ENCODE measurements at places on chromosomes 12 and 14.

DNA sequence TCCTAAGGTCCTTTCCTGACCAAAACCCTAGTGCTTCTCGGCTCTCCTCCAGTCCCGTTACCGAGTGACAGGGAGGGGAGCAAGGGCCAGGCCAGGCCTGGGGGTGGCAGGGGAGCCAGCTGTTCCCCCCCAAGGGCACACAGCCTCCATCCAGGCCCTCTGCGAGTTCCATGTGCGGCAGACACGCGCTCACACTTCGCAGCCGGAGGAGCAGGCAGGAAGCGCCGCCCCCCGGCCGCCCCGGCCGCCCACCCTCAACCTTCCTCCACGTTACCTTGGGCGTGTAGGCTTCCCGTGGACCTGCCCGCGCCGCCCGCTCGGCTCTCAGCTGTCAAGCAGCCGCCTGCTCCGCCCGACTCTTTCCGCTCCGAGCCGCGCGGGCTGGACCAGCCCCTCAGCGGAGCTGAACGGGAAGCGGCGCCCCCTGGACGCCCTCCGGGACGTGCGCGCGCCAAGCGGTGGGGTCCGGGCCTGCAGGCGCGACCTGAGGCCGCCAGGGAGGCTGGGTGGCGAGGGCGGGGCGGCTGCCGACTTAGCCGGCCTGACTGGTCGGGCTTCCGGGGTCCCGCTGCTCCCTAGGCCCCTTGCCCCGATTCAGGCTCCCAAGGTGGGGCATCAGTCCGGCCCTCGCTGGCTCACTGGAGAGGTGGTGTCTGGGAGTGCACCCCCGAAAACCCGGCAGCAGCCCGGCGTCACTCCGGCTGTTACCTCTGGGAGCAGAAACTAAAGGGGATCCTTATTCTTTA lies at the start of gene CRACR2A:
Gene CRACR2A (minus strand): TSS at position 369 of the 746 bp plus-strand sequence. CDS start 56,110 bp downstream, outside the sequence.
- DNase-seq: peak; percentile 88

DNA sequence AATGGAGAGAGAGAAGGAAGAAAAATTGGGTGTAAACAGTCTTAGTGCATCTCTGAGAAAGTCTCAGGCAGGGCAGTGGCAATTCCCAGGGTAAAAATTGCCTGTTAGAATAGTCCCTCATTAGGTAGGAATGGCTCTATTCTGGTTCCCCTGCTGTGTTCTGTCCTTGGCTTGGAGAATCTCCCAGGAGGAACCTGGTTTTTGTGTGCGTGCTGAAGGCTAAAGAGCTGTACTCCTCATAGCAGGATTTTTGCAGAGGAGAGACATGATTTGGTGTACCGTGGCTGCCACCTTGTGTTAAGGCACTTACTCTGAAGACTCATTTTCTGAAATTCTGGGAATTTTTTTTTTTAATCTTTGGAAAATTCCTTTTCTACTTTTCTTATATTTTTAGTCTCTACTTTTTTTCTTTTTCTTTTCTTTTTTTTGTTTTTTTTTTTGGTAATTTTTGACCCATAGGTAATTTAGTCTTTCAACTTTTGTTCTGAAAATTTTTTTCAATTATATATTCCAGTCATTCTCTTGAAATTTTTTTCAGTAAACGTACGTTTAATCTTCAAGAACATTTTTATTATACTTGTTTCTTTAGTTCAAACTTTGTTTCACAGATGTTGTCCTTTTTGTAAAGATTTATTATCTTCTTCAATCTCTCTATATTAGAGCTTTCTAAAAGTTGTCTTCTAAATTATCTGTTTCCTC lies 63.8 kb downstream of the FBXO33 start:
- DNase-seq: peak; percentile 47

DNA sequence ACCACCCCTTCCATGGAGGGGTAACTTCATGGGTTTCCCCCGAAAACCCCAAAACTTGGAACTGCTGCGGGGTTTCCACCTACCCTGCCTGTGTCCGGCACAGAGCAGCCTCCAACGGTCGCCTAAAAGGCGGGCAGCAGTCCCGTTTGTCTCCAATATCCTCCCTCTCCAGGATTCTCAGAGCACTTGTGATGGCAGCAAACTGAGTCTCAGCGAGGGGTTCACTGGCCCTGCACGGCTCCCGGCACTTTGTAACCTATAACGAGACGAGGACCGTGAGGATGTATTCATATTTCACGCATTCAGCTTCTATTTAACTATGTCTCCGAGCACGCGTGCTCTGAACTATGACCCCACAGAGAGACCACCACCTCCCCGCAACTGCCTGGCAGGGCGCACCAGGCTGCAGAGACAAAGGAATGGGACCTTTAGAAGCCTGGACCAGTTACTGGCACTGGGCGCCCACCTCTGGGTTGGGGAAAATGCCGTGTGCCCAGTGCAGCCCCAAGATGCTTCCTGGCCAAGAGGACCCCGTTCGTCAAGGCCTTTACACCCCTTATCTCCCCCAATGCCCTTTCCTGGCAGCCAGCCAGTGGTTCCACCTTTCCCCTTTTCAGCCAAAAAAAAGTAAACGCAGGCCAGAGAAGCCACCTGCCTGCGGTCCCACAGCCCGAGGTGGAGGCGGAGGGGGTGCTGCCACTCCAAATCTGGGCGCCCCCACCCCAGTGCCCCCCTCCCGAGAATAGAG lies 173.1 kb upstream of the RTL1 start:
- DNase-seq: no peak

DNA sequence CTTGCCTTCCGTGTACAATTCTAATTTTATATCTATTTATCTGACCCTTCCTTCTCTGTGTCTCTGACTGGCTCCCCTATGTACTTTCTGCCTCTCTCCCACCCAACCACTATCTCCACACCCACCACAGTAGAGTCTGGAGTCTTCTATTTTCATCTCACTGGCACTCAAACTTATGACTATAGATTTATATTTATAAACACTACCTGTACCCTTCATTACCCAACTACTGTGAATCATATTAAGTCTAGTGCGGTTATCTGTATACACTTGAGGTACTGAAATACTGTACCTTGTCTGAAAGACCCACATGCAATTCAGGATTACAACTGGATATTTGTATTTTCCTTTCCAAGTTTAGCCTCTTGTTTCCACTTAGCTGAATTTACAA lies 36.1 kb downstream of the ATP2B1 start:
- DNase-seq: no peak

GRCh38 chr12:92558806-92559205 lies 144.0 kb upstream of the PLEKHG7 start:
- no peak for DNase-seq

- no peak for DNase-seq
Measured at GRCh38 chr14:61876362-61877034, 114.3 kb downstream of the SNAPC1 start.

DNA sequence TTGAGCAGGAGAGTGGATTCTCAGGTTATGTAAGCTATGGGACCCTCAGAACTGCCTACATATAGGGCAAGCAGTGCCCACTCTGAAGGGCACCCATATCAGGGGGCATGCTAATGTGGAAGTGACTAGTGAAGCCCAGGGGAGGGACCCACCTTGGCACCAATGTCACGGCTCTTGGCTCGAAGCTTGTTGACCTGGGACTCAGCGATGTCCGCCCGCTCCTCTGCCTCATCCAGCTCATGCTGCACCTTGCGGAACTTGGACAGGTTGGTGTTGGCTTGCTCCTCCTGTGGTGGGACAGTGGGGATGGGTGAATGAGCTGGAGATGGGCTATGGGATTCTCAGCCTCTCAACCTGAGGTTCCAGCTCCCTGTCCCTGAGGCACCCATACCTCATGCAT lies 5.4 kb downstream of the CMTM5 start:
- DNase-seq: no peak

- DNase-seq: no peak
Measured at GRCh38 chr14:99522457-99522891, 41.3 kb downstream of the CCNK start.

DNA sequence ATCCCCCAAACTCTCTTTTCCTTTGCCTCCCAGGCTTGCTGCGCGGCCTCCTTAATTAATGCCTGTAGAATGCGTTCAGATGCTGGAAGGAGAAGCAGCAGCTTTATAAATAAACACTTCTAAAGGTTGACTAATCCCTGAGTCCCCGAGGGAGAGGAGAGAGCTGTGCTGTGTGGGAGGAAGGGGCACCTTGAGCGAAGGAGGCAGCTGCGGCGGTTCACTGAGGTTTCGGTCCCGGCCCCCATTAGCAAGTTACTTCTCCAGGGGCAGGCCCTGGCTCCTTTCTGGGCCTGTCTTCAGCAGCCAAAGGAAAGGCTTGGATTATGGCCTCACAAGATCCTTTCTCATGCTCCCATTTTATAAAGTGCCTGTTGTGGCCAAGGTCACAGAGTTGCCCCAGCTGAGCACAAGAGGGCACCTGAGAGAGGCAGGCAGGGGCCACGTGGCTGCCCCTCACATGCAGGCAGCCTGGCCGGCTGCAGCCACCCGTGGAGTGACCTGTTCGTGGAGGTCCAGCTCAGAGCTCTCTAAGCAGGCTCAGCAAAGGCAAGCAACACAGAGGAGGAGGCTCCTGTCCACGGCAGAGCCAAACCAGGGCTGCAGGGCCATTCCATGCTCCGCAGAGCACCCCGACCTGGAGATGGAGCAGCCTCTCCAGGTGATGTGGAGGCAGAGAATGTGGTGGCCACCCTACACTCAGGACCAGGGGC lies 15.0 kb upstream of the CACNA2D4 start:
- no peak for DNase-seq

DNA sequence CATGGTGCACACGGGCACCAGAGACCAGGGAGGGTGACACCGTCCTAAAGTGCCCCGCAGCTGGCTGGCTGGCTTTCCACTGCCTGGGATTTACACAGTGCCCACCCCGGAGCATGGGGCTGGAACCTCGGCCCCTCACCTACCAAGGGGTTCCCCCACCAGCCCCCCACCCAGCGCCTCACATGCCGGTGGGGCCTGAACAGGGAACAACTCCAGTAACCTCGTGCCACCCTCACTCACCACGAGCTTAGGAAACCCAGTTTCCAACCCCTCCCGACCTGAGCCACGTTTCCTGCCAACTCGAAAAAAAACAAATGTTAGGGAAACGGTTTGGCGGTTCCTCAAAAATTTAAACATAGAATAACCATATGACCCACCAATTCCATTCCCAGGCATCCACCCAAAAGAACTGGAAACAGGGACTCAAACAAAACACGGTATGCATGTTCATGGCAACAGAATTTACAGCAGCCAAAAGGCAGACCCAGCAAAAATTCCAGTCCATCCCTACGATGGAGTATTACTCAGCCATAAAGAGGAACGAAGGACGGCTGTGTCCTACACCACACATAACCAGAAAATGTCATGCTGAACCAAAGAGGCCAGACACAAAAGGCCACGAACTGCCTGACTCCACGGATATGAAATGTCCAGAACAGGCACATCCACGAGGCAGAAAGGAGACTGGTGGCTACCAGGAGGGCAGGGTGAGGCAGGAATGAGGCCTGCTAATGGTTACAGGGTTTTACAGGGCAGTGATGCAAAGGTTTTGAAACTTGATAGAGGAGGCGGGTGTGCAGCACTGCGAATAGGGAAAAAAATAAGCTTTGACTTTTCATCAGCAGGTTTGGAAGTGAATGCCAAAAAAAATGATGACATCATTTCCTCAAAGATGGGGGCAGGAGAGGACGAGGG lies 68.9 kb downstream of the NCOR2 start:
- DNase-seq: no peak

DNA sequence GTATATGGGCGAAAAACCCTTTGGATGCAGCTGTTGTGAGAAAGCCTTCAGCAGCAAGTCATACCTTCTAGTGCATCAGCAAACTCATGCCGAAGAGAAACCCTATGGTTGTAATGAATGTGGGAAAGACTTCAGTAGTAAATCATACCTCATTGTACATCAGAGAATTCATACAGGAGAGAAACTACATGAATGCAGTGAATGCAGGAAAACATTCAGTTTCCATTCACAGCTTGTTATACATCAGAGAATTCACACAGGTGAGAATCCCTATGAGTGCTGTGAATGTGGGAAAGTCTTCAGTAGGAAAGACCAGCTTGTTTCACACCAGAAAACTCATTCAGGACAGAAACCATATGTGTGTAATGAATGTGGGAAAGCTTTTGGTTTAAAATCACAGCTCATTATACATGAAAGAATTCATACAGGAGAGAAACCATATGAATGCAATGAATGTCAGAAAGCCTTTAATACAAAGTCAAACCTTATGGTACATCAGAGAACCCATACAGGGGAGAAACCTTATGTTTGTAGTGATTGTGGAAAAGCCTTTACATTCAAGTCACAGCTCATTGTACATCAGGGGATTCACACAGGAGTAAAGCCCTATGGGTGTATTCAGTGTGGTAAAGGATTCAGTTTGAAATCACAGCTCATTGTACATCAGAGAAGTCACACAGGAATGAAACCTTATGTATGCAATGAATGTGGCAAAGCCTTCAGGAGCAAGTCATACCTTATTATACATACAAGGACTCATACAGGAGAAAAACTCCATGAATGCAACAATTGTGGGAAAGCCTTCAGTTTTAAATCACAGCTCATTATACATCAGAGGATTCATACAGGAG lies 21.4 kb downstream of the ZNF268 start:
- DNase-seq: no peak

GRCh38 chr12:7161327-7161726 lies 28.2 kb upstream of the PEX5 start:
- no peak for DNase-seq

GRCh38 chr12:117360222-117360550 lies 1.2 kb downstream of the NOS1 start:
- DNase-seq: peak; percentile 79

GRCh38 chr12:15932971-15933370 lies 21.8 kb downstream of the DERA start:
- no peak for DNase-seq

DNA sequence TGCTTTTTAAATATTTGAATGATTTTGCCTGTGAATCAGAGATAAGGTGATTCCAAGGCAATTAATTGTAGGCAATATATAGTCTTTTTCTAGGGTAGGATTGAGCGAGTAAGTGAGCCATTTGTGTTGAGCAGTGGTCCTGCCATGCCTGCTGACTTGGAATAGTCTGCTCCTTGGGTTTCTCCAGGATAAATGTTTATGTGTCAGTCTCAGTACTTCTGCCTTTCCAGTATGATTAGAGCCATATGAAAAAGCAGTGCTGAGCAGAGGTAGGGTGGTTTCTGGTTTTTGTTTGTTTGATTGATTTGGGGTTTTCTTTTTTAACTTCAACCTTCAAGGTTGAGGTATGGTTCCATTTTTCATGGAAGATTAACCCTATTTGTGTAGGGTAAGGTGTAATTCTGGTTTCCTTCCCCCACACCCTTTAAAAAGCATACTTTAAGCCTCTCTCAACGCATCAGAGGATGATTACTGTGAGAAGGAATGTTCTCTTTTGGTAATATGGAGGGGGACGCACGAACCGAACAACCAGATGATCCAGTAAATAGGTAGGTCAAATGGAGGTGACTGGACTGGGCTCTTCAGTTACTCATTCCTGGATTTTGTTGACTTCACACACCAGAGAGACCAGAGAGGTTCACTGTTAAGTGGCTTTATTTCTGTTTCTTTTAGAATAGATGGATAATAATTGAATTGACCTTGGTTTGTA lies 22.7 kb downstream of the FRMD6 start:
- no peak for DNase-seq

GRCh38 chr14:72237722-72238666 lies 305.8 kb downstream of the RGS6 start:
- no peak for DNase-seq

GRCh38 chr12:115049614-115050013 lies 365.6 kb upstream of the TBX3 start:
- DNase-seq: no peak
